Left ventricle myocardium superior (tissue), 1 donor: ENCODE measurements at places on chromosomes 11 and 22.

DNA sequence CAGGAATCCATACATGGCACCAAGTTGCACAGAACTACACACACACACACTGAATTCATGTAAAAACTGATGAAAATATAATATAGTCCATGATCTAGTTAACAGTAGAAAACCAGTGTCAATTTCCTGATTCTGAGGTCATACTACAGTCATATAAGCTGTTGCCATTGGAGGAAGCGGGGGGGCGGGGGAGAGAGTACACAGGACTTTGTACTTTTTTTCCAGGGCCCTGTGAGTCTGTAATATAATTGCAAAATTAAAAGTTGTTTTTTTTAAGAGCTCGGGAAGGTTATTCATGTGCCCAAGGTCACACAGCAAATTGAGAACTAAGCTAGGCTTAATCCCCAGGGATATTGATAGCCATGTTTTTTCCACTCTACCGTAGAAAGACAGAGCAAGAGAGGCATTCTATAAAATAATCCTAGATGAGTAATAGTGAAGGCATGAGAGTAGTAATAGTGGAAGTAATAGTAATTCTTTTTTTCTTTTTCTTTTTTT lies 312.3 kb downstream of the MN1 start:
- no peak for DNase-seq

GRCh38 chr22:28597665-28598064 lies 82.0 kb downstream of the TTC28 start:
- DNase-seq = no peak

DNA sequence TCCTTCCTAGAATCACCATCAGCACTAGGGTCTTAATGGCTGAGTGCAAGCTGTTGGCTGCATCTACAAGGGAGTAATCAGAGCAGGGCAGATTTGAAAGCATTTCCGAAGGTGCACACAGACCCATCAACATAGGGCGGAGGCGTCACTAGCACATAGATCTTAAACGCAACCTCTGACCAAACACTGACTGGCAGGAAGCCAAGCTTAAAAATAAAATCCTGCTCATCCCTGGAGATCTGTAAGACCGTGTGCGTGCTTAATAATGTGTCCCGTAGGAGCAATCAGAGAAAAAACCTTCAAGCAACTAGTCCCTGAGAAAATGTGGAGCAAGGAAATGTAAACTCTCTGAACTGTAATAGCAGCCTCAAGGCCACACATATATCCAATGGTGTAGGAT lies 470.5 kb downstream of the ETS1 start:
- no peak for DNase-seq

GRCh38 chr22:28544431-28544868 lies 135.2 kb downstream of the TTC28 start:
- no peak for DNase-seq

DNA sequence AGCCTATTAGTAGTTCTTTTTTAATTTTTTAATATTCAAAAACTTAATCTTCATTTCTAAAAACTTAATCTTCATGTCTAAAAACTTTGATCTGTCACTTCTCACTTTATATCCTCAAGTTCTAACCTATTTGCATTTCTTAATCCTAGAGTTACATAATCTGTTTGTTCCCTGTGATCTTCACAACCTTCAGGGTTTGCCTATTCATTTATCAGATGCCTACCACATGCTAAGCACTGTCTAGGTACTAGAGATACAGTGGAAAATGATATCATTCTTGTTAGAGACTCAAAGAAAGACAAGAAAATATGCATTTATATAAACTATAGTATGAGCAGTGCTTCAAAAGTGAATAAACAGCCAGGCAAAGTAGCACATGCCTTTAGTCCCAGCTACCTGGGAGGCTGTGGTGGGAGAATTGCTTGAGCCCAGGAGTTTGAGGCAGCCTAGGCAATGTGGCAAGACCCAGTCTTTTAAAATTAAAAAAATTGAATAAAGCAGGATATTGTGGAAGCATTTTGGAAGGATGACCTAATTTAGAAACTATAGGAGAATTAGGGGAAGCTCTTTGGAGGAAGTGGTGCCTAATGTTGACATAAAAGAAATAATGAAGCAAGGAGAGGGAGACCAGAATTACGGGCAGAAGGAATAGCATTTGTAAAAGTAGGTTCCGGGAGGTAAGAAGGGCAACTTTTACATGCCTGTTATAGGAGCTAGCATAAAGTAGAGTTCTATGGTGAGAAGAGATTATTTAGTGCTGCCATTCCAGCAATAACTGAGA lies 54.4 kb upstream of the GRK2 start:
- DNase-seq = no peak
